Posterior cingulate gyrus (tissue), 11 donors: ENCODE measurements at places on chromosomes 7 and 10.

GRCh38 chr7:84949067-84949466, 237.8 kb downstream of the SEMA3D start:
- DNase-seq, result no peak

DNA sequence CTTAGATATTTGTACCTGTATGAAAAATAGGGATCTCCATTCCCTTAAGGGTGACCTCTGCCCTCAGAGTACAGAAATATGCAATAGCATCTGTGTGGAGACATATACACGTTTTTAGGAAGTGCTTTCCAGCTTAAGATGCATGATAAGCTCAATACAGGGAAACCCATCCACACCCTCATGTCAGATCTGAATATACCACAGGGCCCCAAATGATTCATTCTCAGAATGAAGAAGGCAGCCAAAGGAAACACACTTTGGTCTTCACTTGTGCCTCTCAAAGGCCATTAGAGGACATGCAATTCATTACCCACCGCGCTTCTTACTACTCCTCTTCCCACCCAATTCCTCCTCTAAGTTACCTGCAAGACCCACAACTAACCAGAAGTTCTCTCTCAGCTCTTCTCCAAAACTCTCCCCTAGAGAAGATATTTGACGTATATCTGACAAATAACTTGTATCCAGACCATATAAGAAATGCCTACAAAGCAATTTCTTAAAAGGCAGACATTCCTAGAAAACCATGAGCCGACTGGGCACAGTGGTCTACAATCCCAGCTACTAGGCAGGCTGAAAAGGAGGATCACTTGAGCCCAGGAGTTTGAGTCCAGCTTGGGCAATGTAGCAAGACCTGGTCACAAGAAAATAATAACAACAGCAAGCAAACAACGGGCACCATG, 103.0 kb downstream of the OAT start:
- no peak for DNase-seq

GRCh38 chr10:30596013-30596412, 33.5 kb downstream of the LYZL2 start:
- no peak for DNase-seq

GRCh38 chr7:38881947-38882684, 26.9 kb downstream of the VPS41 start:
- no peak for DNase-seq
